C1 segment of cervical spinal cord (tissue), 14 donors: ENCODE measurements at places on chromosomes 4 and X.

GRCh38 chrX:103063191-103063845, 653 bp downstream of the BEX1 start:
- peak; percentile 5 for DNase-seq

GRCh38 chr4:57040510-57040909, 61.8 kb downstream of the POLR2B start:
- no peak for DNase-seq

DNA sequence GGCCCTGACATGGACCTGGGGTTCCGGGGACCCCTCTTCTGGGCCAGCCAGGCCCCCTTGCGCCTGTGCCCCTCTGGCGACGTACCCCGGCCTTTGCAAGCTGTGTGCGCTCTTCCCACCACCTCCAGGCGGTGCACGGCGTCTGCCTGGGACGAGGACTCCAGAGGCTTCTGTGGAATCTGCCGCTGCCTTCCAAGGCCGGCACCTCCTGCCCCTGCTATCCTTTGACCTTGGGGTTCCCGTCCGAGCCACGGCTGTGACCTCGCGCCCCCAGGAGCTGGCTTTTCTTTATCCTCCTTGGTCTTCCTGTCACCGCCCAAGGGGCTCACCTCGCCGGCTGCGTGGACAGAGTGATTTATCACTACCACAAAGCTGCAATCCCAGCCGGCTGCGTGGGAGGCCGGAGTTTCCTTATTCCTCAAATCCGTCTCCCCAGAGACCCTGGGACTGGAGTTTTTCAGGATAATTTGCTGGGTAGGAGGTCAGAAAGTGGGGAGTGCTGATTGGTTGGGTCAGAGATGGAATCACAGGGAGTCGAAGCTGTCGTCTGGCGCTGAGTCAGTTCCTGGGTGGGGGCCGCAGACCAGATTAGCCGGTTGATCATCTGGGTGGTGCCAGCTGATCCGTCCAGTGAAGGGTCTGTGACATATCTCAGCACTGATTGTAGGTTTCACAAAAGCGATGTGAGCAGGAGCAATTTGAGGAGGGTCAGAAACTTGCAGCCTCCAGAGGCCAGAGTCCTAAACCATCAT, 19.8 kb upstream of the PLCXD1 start:
- no peak for DNase-seq

DNA sequence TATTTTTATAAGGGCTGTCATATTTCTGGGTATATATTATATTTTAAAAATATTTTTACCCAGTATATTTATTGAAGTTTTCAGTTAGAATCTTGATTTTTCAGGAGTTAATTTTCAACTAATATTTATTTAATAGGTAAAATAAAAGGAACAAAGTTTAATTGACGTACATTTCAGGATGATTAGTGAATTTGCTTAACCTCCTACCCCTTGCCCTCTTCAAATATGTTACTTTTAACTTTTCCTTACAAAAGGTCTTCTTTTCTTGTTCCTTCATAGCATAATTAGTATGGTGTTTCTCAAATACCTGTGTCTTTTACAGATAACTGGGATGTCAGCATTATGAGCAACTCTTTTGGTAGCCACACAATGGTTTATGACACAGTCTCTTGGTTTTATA, 24.8 kb upstream of the MSMO1 start:
- no peak for DNase-seq

DNA sequence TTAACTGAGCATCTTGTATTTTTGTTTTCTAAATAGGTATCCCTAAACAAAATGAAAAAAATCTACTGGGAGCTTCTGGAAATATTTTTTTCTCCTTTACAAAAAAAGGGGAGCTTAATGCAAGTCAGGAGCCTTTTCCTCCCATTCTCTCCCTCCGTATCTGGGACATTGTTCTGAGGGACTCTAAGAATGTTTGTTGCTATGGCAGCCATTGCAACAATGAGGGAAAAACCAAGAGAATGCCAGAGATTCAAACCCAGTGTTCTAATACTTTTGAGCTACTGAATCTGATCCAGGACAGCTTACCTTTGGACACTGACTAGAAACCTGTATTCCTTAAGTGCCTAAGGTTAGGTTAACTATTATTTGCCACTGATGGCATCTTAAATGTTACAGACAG, 485.7 kb upstream of the HS3ST1 start:
- no peak for DNase-seq

DNA sequence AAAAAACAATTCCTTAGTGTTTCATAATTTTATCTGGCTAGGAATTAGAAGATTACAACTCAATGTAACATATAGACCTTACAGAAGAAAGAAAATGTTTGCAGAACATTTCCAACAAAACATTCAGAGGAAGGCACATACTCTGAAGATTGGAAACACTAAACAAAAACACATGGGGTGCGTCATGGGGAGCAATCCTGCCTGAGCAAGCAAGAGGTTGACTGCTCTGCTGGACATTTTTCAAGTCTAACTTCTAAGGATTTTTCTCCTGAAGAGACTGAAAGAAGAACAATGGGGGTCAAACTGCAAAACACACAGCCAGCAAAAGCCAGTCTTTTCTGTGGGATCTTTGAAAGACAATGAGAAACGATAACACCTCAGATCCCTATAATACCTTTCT, 182.8 kb downstream of the GUCY2F start:
- no peak for DNase-seq

DNA sequence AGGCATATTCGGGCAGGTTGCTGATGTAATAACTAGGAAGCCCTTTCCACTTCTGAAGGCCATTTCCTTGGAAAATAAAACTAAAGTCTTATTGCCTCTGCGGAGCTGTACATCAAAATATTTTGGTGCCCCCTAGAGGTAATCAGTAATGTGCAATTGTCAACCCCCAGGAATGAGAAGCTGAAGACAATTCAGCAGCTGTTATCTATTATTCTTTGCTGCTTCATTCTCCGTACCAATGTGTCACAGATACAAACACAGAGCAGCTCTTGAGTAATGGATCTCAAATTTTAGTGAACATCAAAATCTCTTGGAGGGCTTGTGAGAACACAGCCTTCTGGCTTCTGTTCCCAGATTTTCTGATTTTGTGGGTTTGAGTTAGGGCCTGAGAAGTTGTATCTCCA, 3.5 kb upstream of the SLIT2 start:
- DNase-seq = peak; percentile 18

- peak; percentile 53 for DNase-seq
Measured at GRCh38 chr4:140099983-140100382, 54.0 kb downstream of the MAML3 start.

GRCh38 chr4:13597141-13597540, 30.4 kb downstream of the BOD1L1 start:
- no peak for DNase-seq

DNA sequence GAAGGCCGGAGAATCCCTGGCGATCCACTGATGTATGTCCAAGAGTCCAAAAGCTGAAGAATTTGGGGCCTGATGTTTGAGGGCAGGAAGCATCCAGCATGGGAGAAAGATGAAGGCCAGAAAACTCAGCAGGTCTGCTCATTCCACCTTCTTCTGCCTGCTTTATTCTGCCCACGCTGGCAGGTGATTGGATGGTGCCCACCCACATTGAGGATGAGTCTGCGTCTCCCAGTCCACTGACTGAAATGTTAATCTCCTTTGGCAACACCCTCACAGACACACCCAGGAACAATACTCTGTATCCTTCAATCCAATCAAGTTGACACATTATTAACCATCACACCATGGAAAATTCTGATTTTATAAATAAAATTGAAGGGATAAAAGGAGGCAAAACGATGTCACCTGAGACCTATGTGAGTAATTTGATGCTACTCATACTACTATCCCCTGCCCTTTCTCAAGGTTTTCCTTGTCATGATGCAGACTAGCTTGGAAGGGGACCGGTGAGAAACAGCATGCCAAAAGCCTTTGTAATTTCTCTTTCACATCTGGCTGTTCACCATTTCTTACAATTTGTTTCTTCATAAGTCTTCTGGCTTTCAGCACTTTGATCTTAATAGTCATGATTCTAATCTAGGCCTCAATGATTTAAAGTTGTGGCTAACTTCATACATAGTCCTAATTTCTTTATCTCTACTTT, 9.7 kb upstream of the PYURF start:
- DNase-seq = no peak

DNA sequence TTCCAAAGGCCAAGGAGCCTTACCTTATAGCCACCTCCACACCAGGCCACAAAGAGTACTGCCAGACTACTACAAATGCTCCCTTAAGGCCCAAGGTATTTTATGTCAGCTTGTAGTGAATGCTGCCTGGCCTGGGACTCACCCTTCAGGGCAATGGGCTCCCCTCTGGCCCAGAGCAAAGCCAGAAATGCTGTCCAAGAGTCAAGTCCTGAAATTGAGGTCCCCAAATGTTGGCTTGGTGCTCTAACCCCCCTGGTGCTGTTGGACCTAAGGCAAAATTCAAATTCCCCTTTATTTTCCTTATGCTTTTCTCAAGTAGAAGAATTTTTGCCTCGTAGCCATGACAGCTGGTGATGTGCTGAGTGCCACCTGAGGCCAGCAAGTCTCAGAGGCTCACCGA, 1354.3 kb upstream of the DIAPH2 start:
- no peak for DNase-seq

GRCh38 chrX:95318882-95319281, 1365.8 kb upstream of the DIAPH2 start:
- no peak for DNase-seq

DNA sequence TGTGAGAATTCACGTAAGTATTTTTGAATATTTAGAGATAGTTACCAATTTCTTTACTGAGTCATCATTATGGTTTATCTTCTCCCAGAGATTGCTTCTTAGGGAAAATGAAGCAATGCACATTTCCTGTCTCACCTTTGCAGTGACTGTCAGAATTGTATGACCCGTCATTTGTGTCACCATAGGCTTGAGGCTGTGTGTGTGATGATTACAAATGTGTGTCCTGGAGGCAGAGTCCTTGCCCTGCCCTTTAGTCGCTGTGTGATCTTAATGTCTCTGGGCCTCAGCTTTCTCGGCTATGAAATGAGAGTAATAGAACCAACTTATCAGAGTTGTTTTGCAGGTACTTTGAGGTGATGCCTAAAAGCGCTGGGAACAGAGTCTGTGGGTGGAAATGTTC, 13.9 kb downstream of the HCCS start:
- no peak for DNase-seq

DNA sequence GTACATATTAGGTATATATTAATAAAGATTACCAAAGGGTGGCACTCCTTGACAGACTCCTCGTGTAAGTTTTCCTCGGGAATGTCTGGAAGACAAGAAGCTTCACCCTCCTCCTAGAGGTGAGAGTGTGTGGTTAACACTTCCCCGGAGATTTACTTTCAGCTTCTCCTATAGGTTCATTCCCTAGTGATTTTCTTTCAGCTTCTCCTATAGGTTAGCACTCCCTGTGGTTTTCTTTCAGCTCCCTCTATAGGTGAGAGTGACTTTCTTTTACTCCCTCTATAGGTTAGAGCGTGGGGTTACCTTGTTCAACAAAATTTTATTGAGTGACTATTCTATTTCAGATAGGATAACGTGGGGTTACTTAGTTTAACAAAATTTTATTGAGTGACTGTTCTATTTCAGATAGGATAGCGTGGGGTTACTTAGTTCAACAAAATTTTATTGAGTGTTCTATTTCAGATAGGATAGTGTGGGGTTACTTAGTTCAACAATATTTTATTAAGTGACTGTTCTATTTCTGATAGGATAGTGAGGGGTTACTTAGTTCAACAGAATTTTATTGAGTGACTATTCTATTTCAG, 106.0 kb upstream of the PLAC1 start:
- no peak for DNase-seq

GRCh38 chr4:26039639-26040359, 125.8 kb downstream of the SMIM20 start:
- no peak for DNase-seq

DNA sequence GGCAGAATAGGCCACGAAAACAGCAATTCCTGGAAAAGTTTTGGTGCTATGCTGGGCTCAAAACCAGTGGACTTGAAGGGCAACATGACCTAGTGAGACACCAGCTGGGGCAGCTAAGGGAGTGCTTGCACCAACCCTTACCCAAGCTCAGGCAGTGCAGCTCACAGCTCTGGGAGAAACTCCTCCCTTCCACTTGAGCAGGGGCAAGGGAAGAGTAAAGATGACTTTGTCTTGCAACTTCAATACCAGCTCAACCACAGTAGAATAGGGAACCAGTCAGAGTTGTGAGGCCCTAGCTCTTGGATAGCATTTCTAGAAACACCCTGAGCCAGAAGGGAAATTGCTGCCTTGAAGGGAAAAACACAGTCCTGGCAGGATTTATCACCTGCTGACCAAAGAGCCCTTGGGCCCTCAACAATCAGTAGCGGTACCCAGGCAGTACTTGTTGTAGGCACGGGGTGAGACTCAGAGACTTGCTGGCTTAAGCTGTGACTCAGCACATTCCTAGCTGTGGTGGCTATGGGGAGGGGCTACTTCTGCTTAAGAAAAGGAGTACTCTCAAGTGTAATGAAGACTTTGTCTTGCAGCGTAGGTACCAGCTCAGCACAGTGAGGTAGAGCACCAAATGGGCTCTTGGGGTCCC, 19.7 kb upstream of the ABCG2 start:
- DNase-seq = no peak

DNA sequence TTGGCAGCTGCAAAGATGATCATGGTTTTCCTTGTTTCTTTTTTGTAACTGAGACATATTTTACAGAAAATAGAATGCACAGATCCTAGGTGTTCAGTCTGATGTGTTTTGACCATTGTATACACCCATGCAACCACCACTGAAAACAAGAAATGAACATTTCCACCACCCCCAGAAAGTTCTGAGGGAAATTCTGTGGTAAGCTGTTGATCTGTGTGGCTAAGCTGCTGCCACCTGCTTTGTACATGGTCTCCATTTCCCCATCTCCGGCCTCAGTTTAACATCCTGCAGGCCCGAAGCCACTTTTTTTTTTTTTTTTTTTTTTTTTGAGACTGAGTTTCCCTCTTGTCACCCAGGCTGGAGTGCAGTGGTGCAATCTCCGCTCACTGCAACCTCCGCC, 65.3 kb downstream of the NYX start:
- no peak for DNase-seq
